ENCODE measurements at places on chromosomes 16 and 17.

DNA sequence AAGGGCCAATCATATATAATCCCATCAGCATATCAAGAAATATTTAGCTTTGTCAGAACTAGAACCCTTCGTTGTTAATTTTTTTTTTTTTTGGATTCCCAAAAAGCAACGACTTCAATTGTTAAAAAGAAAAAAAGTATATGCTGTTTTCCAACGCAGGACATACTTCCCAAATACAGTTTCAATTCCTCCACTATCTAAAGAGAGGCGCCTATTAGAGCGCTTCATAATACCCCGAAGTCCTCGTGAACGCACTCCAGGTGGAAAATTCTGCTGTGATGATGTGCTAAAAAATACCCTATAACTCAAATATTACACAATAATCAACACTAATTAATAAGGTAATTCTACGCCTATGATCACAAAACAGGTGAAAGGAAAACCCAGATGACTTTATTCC, 20.8 kb downstream of the GNA13 start:
- DNase-seq, result no peak

DNA sequence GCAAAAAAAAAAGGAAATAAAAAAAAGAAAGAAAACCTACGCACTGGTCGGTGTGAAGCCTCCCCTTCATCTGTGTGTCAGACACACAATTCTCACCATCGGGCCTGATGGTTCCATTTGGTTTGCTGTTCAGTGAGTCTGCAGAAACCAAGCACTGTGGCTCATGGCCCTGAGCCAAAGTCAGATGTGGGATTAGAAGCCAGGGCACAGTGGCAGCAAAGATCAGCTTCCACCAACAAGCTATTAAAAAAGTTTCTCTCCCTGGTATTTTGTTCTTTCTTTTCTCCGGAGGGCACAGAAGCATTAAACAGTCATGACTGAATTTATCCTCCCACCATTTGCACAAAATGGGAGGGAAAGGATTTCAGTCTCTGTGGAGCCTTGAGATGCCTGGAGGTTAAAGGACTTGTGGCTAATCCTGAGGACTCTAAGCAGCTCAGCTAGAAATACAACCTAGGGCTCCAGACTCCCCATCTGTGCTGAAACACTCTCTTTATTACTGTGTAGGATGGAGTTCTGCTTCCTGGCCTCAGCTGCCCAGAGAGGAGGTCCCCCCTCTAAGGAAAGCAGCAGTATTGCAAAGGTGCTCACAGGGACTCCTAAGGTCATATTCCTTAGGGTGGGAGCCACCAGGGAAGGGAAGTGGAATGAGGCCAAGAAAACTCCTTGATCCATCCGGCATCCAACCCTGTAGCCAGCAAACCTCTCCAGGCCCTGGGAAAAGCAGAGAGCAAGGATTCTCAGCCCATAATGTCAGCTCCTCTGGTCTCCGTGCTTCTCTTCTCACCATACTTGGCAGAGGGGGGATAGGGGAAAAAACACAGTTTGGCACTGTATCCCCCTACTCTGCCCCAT, 28.2 kb downstream of the SLC39A11 start:
- DNase-seq, result no peak

DNA sequence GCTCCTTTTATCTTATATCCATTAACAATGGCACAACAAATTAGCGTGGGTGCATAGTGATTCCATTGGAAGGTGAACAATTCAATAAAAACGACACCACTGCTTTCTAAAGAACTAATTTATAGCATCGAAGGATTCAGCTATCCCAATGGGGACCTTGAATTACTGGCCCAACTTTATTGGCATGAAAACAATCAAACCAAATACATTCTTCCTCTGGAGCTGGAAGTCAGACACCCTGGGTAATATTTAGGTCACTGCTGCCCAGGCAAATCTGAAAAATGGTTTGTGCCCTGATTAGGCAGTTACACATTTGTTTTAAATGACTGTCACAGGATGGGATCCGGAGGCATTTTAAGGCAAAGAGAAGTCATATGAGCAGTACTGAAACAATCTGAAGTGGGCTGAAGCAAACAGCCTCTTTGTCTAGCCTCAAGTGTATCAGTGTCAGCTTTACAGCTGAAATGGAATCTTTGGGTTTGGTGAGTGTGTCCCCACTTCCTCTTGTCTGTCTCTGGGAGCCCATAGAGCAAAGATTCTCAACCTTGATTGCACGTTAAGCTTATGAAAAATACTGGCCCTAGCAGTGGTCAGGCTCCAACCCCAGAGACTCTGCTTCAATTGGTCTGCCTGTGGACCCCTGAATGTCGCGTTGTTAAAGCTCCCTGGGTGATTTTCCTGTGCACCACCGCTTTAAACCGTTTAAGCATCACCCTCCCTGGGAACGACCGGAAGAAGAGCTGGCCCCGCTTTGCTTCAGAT, 30.3 kb downstream of the CDK5R1 start:
- DNase-seq, result no peak

DNA sequence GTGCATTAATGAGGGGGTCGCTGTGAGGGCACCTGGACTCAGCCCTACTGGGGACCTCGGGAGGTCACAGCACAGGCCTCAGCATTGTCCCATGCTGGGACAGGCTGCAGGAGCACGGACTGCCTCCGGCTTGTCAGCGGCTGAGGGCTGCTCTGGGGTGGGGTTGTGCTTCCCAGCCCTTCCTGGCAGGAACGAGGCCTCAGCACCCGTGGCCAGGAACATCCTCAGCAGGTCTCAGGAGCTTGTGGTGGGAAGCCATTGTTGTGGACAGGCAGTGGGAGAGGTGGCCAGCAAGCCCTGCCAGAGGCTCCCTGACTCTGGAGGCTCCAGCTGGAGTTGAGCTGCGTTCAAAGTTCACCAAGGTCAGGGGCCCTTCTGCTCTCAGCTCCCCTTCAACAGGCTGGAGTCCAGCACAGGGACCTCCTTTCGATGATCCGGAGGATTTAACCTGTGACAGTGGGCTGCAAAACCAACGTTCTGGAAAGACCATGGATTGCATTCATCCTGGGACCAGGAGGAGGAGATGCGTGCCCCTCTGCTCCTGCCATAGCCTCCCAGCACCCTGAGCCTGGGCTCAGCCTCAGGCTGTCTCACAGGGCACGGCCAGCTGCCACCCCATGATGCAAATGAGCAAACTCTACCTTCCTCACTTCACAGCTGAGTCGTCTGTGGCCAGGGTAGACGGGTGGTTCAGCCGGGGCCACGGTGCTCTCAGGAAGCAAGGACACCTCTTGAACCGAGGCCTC, 32.6 kb downstream of the FOXL1 start:
- no peak for DNase-seq

- no peak for DNase-seq
Measured at GRCh38 chr17:64067657-64068056, 47.2 kb upstream of the ICAM2 start.

GRCh38 chr17:37576281-37576680, 32.9 kb downstream of the SYNRG start:
- DNase-seq, result no peak

- no peak for DNase-seq
Measured at GRCh38 chr16:11610121-11610505, 23.4 kb upstream of the LITAF start.

GRCh38 chr17:37570527-37571093, 38.6 kb downstream of the SYNRG start:
- no peak for DNase-seq
